ENCODE measurements at places on chromosomes 1 and 21.

GRCh38 chr1:93447481-93448291 is at the start of gene FNBP1L:
TSS of gene FNBP1L (plus strand) at chr1:93448118. CDS start at chr1:93448282, 164 bp downstream.
- DNase-seq, result peak; percentile 60

DNA sequence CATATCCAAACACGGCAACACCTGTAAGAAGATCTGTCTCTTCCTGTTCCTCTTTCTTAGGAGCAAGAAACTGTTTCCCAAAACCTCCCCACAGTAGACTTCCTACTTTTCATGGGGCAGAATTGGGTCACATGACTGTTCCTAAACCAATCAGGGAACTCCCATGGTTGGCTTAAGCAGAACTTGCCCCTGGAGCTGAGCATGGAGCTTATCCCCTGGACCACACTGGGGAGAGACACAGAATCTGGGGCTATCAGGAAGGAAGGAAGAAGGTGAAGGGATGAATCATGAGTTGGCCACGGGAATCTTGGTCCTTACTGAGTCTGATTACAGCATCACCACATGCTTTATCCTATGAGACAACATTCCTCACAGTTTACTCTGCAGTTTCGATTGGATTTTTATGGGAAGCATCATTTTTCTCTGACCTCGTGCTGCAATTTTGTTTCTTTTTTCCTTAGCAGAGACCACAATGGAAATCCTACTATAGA is 81.8 kb downstream of the CDC7 start:
- DNase-seq, result no peak

DNA sequence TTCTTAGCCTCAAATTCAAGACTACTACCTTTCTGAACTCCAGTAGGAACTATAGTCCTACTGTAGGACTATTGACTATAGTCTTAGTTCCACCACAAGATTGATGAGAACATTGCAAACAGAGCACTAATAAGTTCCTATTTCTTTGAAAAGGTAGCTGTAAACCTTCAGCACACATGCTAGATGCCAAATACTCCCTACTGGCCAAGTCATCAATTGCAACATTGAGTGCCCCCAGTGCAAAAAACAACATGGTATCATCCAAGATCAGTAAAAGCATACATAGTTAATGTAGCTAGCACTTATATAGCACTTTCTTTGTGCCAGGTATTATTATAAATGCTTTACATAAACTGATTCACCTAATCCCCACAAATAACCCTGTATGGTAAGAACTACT is 99.8 kb downstream of the MRPL39 start:
- DNase-seq, result no peak

DNA sequence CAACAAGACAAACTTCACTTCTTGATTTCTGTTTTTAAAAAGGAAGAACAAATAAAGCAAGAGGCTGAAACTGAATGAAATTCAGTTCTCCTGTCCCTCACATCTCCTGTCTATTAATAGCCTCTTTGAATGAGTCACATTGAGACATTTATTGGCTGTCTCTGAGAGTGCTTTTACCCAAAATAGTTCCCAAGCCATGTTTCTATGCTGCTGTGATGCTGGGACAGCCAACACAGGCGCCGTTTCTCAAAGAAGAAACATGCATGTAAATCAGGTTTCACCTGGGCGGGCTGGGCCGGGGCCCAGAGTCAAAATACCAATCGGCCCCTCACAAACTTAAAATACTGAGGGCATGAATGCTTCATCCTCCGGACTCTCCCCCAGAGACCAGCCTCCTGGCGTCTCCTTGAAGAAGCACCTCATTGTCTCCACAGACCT is 105.2 kb downstream of the EDEM3 start:
- DNase-seq, result no peak

DNA sequence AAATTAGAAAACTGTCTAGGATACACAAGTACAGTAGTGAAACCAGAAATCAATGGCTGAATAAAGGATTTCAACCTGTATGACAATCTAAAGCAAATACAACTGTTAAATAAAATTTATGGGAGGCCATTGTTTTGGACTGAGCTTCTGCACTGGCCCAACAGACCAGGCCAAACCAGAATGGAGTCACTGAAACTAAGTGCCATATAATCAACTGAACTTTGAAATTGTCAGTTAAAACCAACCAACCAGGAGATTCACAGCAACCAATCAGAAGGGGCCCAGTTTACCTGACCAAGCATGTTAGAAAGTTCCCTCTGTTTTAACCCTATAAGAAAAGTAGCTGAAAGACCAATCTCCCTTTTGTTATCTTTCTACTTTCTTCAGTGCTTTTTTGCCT is 30.5 kb upstream of the SOAT1 start:
- DNase-seq, result no peak

- no peak for DNase-seq
Observed at GRCh38 chr1:6785318-6785727, at the start of gene CAMTA1. TSS of gene CAMTA1 (plus strand) at chr1:6785454. CDS start at chr1:6785531, 77 bp downstream.

DNA sequence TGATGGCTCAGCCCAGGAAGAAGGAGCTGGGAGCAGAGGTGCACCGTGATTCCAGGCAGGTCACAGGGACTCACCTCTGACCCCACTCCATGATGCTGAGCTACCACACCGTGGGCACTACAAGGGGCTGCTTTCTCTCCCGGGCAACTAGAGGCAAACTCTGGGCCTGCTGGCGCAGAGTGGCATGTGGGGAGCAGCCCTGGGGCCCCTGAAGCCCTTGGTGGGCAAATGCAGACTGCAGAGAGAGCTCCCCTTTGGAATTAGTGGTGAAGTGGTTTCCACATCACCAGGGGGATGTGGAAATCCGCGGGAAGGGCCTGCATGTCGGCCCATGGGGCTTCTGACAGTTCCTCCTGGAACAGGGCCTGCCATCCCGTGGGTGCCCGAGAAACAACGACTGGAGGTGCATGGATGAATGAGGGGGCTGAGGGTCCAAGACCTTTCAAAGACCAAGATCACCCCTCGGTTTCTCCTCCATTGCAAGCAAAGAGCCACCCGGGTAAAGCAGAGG is 11.8 kb upstream of the MMEL1 start:
- DNase-seq, result no peak

GRCh38 chr1:86616871-86617270 is 70.0 kb downstream of the CLCA4 start:
- DNase-seq, result no peak

DNA sequence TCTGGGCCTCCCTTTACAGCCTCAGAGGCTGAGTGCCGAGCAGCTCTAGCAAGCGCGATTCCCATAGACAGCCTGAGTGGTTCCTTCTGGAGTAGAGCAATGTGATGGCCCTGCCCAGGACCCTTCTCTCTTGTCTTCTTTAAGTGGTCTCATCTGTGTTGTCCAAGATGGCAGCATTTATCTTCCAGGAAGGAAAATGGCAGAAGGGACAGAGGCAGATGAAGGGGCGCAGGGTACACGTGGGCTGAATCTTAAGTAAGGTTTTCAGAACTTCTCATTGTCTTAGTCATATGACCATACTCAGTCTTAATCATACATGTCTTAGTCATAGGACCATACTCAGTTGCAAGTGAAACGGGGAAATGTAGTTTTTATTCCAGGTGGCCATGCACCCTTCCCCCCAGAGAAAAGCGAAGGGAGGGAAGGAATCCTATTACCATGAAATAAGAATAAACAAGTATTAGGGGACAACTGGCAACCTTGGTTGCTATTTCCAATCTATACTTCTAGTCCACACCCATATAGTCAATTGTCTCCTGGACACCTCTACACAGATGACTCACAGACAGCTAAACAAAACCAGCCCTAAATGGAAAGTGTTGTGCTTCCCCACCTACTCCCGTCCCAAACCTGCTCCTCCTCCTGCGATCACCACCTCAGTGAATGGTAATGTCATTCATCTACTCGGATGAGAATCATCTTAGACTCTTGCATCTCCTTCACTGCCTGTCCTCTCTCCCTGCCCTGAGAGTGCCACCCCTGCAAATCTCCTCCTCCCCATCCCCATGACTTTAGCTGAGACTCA is 13.3 kb downstream of the OVAAL start:
- no peak for DNase-seq

GRCh38 chr1:37452416-37452815 is 22.0 kb upstream of the ZC3H12A start:
- DNase-seq, result no peak

GRCh38 chr1:16971341-16972188 is 8.9 kb downstream of the MFAP2 start:
- no peak for DNase-seq

GRCh38 chr1:33515607-33516006 is 43.2 kb downstream of the ZSCAN20 start:
- DNase-seq, result no peak

DNA sequence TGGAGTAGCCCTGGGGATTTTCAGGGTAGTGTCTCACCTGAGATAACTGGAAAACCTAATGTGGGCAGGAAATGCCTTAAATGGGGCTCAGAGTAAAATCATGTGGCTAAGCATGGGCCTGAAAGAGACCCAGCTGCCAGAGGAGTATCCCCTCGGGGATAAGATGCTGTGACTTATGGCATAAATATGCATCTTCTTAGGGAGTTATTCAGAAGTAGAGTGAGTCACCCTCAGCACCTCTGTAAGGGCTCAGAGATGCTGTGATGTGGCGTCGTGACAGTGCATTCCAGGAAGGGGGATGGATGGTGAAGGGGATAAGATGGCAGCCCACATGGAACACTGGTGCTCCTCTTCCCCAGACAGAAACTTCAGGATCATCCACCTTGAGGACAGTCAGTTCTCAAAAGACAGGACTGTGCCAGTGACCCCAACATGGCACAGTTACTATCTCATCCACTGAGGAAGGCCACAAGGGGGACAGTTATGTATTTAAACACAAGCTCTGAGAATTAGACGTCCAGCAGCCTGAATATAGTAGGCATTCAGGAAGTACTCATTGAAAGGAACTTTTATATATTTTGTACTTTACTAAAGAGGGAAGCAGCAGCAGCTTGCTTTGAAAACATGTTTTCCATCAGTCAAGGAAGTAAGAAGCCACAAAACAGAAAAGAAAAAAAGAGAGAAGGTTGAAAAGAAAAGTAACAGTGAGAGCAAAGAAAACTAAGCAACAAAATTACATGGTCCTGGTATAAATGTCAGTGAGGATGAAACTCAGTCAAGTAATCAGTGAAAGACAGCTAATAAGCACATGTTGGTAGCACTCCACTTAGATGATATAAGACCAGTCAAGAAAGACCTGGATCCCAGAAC is 8.3 kb downstream of the IL24 start:
- peak; percentile 65 for DNase-seq

GRCh38 chr1:14538335-14538734 is 60.1 kb upstream of the KAZN start:
- DNase-seq, result no peak
